ENCODE measurements at places on chromosomes 2 and 18. TPM values are rescaled to one million over a fixed set of nuclear protein-coding genes. Genes with fewer than 3 reads are reported as not detected.

Gene LCLAT1
- 19.7 TPM for total RNA-seq

DNA sequence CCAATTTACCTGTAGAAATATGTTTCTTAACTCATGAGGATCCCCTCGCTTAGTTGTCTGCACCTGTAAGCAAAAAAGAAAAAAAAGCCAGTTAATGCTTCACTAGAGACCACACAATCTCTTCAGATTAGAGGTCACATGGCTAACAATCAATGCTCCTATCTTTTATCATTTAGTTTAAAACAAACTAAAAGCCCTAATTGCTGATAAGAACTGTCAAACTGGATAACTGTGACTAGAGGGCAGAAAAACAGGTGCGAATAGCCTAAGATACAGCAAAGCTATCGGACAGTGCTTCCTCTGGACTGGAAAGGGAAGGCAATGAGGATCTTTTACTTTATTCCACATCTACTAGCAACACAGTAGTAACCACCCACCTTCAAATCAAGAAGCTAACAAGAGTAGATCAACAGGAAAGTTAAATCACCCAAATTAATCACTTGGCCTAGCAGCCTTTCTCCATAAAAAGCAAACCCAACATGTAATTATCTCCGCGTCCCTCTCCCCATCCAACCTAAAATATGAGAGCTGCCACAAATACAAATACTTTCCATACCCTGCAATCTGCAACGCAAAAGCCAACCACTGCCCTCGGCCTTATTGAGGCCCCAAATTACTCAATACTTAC is 734 bp downstream of the SLC25A12 start:
- no peak for DNase-seq

GRCh38 chr2:118669654-118670053 is 177.8 kb downstream of the EN1 start:
- no peak for DNase-seq

Gene LOXHD1
- 1.6 TPM for total RNA-seq

Gene DES
- 29.6 TPM for total RNA-seq

DNA sequence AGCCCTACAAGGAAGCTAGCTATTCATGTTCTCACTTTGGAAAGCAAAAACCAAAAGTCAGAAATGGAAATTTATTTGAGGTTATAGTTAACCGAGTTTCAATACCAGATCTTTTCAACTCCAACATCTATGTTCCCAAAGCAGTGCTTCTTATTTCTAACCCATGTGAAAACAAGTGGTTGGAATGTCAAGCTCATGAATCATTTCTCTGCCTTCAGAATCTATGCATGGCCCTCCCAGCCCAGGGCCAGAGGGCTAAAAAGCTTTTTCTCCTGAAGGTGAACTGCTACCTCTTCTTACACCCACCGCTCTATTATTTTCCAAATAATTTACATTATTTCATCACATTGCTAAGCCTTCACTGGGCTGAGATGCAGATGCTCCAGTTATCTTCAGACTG is 158.4 kb downstream of the SP3 start:
- DNase-seq, result no peak

DNA sequence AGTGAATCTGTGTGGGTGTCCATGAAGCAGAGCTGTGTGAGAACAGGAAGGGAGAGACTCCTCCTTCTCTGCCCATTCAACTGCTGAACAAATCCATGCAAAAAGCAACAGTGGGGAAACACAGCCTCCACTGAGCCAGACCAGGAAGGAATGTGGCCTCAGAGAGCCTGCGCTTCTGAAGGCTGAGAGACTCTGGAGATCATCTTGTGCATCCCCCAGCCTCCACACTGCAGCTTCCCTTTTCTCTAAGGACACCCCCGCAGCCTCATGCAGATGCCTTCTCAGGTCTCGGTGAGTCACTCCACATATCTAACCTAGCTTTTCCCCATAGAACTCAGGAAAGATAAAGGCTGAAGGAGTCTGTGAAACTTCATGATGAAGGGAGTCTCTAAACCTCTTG is 402.9 kb downstream of the TNS1 start:
- no peak for DNase-seq

DNA sequence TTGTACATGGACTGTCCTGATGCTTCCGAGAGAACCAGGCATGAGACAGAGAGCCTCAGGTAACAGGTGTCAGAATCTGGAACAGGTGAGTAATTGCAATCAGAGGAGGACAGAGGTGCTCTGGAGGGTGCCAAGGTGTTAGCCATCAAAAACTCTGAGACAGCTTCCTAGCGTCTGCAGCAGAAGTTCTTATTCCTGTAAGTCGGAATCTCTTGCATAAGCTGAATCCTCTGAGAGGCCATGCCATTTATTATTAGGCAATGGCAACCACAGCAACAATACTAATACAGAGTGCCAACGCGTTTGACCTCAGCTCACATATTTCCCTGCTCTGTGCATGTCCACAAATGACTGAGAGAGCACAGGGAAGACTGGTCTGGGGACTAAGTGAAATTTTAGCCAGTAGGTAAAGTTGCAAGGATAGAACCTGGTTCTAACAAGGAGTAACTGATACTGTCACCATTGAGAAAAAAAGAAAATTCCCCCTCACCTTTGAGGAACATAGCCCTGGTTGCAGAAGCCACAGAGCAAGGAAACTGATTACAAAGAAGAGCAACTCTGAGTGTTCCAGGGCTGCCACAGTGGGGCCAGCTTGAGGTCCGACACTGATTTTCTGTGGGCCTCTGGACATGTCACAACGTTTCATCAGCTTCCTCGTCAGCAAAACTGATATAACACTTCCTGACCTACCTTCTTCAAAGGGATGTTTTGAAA is 55.1 kb upstream of the ACSL3 start:
- peak; percentile 62 for DNase-seq

Gene NAT8
- not detected for total RNA-seq

DNA sequence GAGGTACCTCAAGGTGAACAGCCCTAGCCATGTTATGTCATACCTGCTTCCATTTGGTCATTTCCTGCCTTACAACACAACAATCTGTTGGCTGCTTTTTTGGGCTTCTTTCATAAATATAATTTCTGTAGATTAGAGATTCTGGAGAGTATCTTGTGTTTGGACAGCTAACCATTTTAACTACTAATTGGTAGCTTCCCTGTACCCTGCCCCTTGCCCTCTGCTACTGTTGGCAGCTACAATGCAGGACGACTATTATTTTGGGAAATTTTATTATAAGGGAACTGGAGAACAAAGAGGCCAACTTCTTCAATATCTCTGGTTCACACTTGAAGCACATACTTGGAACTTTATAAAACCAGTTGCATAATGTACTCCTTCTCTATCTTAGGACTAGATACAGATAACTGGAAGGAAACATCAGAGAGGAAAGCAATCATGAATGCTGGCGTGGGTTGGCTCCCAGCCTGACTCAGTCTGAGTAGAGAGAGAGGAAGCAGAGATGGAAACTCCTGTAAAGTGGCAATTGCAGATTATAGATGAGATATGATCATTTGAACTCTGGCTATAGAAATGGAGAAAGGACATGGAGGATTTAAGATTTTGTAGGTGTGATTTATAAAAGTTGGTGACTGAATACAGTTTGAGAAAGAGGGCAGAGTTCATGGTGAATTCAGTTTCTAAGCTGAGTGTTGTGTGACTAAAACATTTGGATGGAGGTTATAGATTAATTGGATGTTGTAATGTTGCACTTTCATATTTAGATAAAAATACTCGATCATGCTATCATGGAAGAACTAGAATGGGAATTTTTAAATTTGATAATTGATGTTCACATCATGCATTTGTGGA is 74.5 kb downstream of the MDH1 start:
- no peak for DNase-seq

- no peak for DNase-seq
Measured at GRCh38 chr2:8606226-8606625, 75.6 kb upstream of the ID2 start.

DNA sequence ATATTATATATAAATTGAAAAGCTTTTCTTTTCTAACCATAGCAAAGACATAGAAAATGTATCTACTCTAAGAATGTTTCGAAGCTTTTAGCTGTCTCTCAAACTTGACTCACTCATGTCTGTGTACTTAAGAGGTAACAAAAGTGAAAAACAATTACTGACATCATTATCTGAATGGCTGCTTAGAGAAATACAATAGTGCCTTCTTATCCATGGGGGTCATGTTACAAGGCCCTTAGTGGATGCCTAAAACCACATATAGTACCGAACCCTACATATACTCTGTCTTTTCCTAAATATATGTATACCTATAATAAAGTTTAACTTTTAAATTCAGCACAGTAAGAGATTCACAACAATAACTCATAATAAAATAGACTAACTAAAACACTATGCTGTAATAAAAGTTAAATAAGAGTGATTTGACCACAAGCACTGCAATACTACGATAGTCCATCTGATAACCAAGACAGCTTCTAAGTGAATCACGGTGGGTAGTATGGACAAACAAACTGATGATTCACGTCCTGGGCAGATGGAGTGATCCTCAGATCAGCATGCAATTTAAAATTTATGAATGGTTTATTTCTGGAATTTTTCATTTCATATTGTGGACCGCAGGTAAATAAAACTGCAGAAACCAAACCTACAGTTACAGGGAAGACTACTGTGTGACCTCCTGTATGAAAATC is 246.2 kb downstream of the XIRP2 start:
- no peak for DNase-seq

DNA sequence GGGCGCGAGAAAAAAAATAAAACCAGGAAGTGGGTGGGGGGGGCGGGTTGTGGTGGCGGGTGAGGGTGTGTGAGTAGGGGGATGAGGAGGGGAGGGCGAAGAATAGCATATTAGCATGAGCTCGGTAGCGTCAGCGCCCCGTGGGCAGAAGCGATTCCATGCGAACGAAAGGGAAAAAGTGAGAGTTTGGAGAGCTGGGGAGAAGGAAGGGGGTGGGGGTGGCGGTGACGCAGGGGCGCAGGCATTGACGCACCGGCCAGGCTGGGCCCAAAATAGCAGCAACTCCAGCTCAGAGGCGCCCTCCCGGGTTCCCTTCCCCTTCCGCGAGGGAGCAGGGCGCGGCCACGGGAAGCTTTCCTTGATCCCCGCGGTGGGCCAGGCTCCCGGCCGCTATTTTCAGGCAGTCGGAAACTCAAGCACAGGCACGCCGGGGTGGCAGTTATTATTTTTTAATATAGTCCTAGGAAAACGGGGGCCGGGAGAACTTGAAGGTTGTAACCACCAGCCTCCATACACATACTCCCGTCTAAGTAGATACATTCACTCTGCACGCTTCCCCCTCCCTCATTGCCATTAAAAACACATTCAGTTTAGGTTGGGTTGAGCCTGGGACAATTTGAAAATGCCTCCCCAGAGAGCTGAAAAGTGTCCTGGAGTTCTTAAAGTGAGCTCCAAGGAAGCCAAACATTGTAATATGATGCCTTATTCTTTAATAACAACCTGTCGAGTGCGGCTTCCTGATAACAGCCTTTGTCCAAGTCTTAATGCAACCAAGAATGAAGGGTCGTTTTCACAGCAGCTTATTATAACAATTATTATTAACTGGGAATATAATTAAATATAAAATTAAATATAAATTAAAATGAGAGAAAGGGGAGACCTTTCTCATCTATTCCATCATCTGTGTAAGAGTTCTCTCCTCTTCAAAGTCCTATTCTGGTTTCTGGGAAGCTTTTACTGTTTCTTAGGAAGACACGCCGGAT is 2.3 kb upstream of the NR4A2 start:
- peak; percentile 86 for DNase-seq

DNA sequence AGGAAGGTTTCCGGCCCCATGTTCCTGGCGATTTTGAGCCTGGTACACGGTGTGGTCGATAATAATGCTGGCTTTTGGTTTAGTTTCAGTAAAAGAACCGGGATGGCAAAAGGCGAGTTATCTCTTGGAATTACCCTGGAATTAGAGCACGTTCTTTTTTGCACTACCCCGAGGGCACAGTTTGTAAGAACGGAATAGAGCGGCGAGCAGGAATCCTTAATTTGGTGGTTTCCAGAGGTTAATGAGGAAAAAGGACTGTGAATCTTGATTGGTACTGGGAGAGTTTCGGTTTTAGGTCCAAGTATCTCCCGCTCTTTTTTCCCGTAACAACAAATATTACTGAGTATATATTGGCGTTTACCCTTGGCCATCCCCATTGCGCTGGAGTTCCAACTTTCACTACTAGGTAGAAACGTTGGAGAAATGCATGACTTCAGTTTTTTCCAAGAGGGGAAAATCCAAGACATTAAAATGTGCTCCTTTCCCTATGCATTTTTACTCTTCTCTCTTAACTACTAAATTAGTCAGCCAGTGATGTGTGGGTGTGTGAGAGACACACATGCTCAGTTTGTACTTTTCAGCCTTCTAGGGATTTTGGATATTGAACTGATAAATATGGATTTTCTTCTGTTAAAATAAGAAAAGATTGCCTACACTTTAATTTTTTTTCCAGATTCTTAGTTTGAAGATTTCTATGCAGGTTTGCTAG is 160.8 kb downstream of the AGPS start:
- no peak for DNase-seq

- DNase-seq, result no peak
Measured at GRCh38 chr2:190458352-190459107, 50.4 kb downstream of the MFSD6 start.

Gene TRIM43
- not detected for total RNA-seq

DNA sequence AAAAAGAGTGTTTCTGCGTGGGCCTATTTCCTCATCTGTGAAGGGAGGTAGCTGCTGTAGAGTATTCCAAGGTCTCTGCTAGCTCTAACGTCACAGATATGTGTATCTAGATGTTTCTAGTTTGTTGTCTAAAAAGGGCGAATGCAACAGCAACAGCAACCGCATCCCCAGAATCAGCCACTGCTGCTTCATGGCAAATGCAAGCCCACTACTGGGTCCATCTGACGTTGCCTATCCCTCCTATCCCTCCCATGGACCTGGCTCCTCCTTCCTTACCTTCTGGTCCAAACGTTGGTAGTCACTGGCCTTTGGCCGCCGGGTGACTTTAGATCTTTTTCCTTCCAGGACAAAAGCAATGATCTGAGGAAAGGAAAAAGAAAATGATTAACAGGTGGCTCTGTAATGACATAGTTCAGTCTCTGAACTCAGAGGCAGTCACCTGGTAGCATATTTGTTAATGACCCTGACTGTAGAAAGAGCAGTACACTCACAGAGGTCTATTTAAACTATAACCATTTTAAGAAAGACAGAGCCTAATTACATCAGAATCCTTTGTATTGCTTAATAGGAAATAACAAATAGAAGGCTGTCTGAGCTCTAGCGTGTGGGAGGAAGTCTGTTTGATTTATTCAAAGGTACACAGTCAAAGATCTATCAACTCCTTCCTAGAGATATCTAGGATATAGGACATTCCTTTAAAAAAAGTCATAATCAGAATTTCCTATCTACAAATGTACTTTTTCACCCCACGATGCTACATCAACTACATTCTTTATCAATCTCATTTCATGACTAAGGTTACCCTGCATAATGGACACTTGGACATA is 2.9 kb downstream of the TGOLN2 start:
- DNase-seq, result no peak

Gene SOX11
- 0.33 TPM for total RNA-seq

All from breast epithelium (tissue), 4 donors.